ACHN (cell line): ENCODE measurements at places on chromosomes 7 and 10.

GRCh38 chr7:98323597-98324322 is 42.3 kb downstream of the BRI3 start:
- DNase-seq = no peak

- DNase-seq = no peak
These were observed 27.6 kb upstream of the SFMBT2 start for GRCh38 chr10:7438196-7438986.

DNA sequence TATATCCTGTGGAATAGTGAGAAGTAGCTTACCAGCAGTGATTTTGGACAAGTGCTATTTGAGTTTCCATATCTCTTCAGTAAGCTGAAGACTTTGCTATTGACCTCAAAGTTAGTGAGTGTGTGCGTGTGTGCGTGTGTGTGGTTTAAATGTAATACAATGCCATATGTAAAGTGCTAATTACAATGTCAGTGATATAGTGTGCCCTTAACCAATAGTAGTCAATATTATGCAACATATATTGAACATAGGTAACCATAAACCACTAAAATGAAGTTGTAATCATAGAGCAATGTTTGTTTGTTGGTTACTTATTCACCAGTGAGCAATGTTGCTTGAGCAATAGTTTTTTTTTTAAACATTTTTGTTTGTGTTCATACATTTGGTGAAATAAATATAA is 309.4 kb downstream of the NXPH1 start:
- DNase-seq = no peak

DNA sequence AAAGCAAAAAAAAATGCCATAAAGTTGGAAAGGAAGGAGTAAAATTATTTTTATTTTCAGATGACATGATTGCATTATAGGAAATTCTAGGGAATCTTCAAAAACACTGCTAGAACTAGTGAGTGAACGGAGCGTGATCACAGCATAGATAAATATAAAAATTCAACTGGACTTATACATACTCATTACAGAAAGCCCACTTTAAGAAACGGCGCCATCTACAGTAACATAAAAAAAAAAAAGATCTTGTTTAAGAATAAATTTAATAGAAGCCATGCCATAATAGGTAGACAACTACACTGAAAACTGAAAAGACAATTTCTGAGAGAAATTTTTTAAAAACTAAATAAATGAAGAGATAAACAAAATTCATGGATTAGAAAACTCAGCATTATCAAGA is 623.1 kb upstream of the MGMT start:
- DNase-seq = peak; percentile 58

GRCh38 chr10:94546049-94546900 is 687 bp downstream of the HELLS start:
- peak; percentile 45 for DNase-seq

DNA sequence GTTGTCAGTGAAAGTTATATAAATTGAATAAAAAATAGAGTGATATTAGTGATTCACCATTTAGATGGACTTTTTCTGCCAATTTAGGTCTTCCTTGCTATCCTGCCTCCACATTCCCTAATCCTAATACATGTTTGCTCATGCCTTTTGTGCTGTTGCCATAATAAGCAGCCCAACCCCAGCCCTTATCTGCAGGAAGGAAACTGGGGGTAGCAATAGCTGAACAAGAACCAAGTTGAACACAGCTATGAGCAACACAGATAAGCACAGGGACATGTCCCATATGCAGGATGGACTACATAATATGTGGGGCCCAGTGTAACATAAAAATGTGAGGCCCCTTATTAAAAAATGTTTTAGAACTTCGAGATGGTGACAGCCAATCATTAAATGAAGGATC is 91.2 kb upstream of the AHR start:
- no peak for DNase-seq

GRCh38 chr7:11701829-11702560 is 130.0 kb downstream of the THSD7A start:
- no peak for DNase-seq
